ENCODE measurements at places on chromosomes 1 and 21.

DNA sequence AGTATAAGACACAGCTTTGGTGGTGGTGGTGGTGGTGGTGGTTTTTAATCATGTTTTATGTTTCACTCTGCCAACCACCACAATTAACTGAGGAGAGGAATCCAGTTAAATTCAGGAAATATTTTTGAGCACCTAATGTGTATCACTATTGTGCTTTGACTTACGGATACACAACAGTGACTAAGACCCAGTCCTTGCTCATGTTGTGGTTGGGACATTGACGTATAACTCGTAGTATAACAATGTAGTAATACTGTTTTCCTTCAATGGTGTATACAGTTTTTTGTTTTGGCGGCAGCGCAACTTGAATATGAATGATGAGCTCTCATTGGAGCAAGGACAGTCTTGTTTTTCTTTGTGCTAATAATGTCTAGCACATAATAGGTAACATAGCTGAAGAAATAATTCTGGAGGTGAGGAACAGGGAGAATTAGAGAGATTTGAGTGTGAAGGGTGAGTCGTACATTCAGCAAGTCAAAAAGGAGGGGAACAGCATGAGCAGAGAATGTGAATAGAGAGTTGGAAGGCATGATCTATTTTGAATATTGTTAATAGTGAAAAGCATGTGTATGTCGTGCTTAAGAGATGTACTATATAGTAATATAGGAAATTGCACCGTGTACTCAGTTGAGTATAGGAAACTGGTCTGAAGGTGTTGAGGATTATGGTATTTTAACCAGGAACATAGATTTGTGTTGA lies 5.5 kb downstream of the CACYBP start:
- DNase-seq = no peak

- peak; percentile 88 for DNase-seq
These were observed 35.4 kb downstream of the RSPH1 start for GRCh38 chr21:42460391-42461184.

GRCh38 chr1:152107031-152107983 lies 7.9 kb downstream of the TCHH start:
- no peak for DNase-seq

DNA sequence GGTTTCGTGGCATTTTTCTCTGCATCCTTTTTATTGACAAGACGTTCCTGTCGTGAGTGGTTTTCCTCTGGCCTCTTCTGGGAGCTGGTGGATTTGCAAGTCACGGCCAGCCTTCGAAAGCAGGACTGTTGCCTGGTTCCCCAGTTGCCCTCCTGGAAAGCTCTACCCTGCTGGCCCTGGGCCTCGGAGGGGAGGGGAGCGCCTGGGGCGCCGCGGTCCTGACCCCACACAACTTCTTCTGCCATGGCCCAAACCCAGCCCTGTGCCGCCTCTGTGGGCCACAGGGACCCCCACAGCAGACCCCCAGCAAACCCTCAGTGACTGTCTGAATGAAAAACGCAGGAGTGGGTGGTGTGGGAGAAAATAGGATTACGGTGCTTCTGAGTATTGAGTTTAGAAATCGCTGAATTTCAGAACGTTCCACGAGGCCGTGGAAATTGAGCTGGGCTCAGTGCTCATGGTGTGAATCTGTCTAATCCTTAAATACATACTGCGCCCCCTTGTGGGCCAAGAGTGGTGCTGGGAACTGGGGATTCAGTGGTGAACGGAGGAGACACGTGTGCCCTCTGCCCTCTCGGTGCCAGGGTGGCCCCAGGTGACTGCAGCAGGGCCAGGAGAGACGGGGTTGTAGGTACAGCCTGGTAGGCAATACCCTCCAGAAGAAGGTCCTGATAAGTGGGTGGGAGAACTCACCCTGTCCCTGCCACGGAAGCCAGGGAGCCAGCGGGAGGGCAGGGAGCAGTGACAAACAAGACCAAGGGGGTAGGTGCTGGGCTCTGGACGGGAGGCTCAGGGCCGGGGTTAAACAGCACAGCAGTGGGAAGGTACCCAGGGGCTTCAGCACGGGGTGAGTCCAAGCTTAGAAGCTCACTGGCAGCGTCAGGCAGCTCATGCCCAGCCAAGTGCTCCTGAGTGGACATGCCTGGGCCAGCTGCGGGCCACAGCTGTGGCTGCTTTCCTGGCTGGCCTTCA lies 101.2 kb upstream of the COL6A1 start:
- DNase-seq = peak; percentile 23

GRCh38 chr1:196063952-196064351 lies 544.3 kb downstream of the KCNT2 start:
- no peak for DNase-seq

- no peak for DNase-seq
These were observed 13.5 kb upstream of the HPCAL4 start for GRCh38 chr1:39704757-39705156.

GRCh38 chr1:210288116-210288515 lies 40.6 kb upstream of the HHAT start:
- no peak for DNase-seq

- peak; percentile 45 for DNase-seq
These were observed 2.7 kb upstream of the PSMD4 start for GRCh38 chr1:151251656-151252470.

- DNase-seq = no peak
These were observed 21.6 kb downstream of the FOXD3 start for GRCh38 chr1:63343922-63344321.

DNA sequence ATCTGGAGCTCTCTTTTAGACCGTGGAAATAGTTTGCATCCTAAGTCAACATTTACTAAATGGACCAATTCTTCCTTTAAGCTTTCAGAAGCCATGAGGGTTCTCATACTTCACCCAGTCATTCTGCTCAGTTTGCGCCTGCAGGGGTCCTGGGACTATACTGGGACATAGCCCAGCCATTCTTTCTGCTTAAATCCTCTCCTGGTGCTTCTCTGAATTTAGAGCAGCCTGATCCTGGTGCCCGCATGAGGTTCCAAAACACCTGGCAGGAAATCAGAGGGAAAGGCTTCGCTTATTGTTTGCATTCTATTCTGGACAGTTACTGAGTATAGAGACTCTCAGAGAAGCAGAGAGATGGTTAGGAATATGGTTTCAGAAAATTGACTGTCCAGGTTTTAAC lies 27.0 kb downstream of the TNN start:
- no peak for DNase-seq

GRCh38 chr1:156517748-156518147 lies 17.2 kb upstream of the MEF2D start:
- DNase-seq = no peak

- DNase-seq = peak; percentile 64
These were observed 683 bp downstream of the LRRC8B start for GRCh38 chr1:89525169-89525855.

DNA sequence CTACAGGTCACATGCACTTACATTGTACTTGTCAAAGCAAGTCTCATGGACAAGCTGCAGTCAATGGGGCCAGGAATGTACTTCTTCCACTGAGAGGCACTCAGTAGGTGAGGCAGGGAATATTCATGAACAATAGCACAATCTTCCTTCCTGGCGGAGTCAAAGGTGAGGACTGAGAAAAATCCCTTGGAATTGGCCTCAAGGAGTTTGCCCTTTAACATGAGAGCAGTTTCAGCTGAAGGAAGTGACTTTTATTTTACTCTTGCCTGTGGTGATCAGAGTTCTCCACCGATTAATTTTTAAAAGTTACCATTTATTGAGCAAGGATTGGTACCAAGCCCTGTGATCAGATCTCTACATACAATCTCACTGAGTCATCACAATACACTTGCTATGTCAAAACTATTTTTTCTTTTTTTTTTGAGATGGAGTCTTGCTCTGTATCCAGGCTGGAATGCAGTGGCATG lies 11.2 kb upstream of the AK2 start:
- DNase-seq = no peak

DNA sequence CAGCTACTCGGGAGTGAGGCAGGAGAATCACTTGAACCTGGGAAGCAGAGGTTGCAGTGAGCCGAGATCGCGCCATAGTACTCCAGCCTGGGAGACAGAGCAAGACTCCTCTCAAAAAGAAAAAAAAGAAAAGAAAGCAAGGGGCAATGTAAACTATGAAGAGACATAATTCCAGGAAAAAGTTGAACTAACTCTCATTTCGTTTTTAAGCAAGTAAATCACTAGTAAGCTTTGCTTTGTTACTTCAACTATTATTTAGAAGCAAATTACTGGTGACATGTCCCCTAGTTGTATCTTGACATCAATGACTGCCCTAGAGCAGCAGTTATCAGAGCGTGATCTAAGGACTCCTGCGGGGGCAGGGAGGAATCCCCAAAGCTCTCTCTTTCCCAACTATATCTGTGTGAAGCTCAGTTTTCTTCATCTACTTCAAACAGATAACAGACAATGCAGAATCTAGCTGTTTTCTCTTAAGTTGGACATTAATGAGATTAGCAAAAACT lies 18.7 kb downstream of the CLSTN1 start:
- DNase-seq = no peak

- no peak for DNase-seq
These were observed 106.8 kb upstream of the TENT5C start for GRCh38 chr1:117499071-117499470.

DNA sequence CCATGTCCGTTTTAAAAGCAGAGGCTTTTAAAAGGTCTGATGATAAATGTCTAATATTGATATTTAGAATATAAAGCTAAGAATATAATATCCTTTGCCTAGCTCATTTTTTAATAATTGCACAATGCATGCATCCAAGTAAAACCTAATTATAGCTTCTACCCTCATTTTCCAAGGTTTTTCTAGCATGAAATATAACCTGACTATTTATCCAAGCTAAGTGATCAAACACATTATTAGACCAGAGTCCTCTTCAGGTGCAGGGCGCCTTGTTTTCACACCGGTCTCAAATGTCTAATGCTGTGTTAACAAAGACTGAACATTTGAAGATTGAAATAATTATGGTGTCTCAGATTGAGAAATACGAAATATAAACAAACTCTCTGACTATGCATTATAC lies 648.9 kb upstream of the CXADR start:
- peak; percentile 78 for DNase-seq

DNA sequence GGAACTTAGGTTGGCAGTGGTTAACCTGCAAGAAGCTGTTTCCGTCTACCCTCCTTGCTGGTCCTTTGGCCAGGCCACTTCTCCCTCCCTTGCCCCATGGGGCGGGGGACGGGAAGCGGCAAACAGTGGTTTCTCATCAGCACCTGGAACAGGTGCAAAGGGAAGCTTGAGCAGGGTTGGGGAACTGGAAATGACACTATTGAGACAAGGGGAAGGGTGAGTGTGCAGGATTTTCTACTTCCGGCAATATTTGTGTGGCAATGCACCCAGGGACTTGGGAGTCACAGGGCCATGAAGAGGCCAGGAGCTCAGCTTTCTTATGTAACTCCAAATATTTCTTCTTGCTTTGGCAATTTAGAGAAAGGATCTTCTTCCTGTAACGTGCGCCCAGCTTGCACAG lies 29.0 kb upstream of the SARS1 start:
- no peak for DNase-seq

- no peak for DNase-seq
These were observed 121.5 kb upstream of the CACHD1 start for GRCh38 chr1:64348270-64348960.
